Testis (tissue), 5 donors: ENCODE measurements at places on chromosomes 12 and 14. TPM values are rescaled to one million over a fixed set of nuclear protein-coding genes. Genes with fewer than 3 reads are reported as not detected.

Gene NEDD1
- total RNA-seq, result 29.4 TPM

Gene HOXC9
- 7.8 TPM for total RNA-seq

GRCh38 chr14:21264025-21264801, 5.0 kb downstream of the HNRNPC start:
- no peak for DNase-seq

- DNase-seq, result no peak
These were observed 53.7 kb upstream of the INSM2 start for GRCh38 chr14:35480119-35480769.

GRCh38 chr12:88310666-88311065, 168.6 kb downstream of the TMTC3 start:
- DNase-seq, result no peak

GRCh38 chr14:75454963-75455546, 27.2 kb downstream of the JDP2 start:
- peak; percentile 54 for DNase-seq

- no peak for DNase-seq
These were observed 66.7 kb downstream of the SETD3 start for GRCh38 chr14:99413911-99414310.

DNA sequence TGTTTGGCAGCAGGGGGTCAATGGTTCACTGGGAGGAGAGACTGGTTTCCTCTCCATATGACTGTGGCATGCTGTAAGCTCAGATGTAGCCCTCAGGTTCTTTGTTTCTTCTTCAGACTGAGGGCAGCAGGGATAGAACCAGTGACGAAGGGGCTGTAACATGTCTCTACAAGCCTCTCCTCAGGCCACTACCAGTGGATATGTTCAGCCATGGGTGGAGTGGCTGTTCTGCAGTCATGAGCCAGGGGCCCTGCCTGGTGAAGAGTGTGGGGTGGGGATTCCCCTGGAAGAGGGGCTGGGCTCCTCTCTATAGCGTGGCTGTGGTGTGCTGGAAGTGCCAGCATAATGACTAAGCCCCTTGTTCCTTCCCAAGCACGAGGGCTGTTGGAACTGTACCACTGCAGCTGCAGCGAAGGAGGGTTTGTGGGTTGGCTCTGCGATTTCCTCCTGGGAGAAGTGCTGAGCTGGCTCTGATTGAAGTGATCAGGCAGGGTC, 55.8 kb downstream of the CMAS start:
- DNase-seq, result no peak

GRCh38 chr14:56189307-56189706, 71.1 kb downstream of the PELI2 start:
- DNase-seq, result no peak

DNA sequence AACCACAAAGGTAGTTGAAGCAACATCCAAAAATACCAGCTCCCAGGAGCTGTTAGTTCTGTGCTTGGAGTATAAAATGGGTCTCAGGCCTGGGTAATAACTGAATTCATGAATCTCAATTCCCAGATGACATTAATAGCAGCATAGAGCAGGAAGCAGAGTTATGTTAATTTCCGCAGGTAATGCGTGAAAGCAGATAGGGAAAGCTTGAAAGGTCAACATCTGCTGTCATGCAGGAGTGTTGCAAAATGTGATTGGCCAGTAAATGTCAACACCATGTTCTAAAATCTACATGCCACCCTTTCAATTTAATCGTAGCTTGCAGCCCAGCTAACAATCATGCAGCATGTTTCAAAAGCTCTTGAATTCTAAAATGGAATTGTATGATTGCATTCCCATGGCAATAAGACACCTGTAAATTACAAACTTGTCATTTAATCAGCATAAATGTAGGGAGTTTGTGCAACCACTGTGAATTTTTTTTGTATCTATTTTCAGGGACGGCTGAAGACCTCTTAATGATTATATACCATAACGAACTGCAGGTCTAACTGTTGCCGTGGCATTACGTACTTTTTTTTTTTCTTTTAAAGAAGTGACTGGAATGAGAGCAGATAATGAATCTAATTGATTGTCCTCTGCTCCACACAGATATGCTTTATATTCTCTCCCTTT, 635.8 kb upstream of the FOXG1 start:
- DNase-seq, result no peak

DNA sequence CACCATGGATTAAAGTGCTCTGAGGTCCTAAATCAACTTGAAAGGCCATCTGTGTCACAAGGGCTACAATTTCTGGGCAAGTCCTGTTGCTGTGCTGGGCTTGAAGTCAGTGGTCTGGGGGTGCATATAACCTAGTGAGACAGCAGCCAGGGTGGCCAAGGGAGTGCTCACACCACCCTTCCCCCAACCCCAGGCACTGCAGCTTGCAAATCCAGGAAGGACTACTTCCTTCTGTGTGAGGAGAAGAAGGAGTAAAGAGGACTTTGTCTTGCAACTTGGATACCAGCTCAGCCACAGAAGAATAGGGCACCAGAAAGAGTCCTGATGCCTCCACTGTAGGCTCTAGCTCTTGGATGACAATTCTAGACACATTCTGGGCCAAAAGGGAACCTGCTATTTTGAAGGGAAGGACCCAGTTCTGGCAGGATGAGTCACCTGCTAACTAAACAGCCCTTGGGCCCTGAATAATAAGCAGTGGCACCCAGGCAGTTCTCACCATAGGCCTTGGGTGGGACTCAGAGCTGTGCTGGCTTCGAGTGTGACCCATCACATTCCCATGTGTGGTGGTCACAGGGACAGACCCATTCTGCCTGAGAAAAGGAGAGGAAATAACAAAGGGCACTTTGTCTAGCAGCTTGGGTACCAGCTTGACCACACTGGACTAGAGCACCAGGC, 32.6 kb upstream of the DHRS7 start:
- no peak for DNase-seq
